ENCODE measurements at places on chromosomes 2 and 18.

DNA sequence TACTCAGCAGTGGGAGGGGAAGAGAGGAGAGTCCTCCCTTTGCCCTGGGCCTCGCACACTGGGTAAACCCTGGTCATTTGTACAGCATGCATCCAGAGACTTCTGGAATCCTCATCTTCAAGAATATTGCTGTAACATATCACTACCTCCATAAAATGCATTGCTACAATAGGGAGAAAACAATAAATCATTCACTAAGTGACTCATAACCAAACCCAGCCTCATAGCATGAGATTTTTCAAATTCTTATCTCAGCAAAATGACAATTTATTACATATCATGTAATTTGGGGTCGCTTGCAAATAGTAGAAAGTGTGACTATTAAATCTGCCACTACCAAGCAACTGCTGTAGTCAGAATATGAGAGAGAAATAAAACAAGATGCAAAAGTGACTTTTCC is 189.4 kb downstream of the ALK start:
- no peak for DNase-seq

- no peak for DNase-seq
Observed at GRCh38 chr2:46983065-46983801, 67.6 kb upstream of the MCFD2 start.

- no peak for DNase-seq
Observed at GRCh38 chr2:222566229-222566628, 89.7 kb downstream of the FARSB start.

GRCh38 chr2:181679544-181679979 is 755 bp downstream of the NEUROD1 start:
- no peak for DNase-seq

DNA sequence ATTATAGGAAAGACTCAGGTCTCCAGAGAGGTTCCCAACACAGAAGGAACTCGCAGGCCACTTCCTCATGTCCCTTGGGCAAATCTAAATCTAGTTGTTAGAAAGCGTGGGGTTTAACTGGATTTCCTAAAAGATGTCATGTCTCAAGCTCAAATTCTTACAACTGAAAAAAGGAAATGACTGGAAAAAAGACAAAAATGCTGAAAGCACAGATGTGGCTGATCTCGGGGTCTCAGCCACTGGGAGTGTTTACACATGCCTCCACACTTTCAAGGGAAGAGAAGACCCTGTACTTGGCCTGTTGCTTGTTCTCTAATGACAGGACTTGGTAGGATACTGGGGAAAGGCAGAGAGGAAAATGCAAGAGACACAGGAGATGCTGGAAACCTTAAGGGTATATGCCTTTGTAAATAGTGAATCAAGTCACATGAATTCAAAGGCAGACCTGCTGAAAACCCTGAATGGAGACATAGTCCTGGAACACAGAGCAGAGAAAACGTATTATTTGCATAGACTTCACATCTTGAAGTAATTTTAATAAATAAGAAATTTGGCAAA is 160.9 kb upstream of the MEIS1 start:
- no peak for DNase-seq

DNA sequence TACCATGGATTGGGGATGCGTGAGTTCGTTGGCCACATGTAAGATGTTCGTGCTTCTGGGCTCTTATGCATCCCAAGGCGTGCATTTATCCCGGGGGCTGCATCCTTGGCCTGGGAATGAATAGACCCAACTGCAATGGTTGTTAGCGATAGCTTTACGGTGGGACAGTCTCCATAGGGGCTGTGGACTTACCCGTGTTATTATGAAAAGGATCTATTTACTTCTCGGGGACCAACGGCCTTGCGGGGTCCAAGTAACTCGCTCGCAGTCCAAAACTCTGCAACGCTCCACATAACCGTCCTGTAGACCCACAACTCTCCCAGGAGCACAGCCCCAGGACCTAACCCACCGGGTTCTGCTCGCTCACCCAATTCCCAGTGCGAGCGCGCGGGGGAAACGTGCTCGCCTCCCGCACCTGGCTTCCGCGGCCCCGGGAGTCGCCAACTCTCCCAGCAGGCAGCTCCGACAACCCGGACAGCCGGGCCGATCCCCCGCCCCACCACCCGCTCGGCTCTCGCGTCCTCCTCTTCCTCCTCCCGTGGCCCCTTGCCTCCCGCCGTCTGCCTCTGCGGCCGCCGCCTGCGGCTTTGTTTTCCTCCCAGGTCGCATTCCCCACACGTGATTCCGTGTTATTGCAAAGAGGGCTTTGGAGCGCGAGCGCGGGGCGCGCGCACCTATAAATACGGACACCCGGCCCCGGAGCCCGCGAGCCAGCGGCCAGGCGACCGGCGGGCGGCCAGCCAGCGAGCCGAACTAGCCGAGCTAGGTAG is at the start of gene CABLES1:
Gene CABLES1 (plus strand): TSS at position 706 of the 770 bp plus-strand sequence. CDS start 278 bp downstream, outside the sequence.
- DNase-seq, result no peak

DNA sequence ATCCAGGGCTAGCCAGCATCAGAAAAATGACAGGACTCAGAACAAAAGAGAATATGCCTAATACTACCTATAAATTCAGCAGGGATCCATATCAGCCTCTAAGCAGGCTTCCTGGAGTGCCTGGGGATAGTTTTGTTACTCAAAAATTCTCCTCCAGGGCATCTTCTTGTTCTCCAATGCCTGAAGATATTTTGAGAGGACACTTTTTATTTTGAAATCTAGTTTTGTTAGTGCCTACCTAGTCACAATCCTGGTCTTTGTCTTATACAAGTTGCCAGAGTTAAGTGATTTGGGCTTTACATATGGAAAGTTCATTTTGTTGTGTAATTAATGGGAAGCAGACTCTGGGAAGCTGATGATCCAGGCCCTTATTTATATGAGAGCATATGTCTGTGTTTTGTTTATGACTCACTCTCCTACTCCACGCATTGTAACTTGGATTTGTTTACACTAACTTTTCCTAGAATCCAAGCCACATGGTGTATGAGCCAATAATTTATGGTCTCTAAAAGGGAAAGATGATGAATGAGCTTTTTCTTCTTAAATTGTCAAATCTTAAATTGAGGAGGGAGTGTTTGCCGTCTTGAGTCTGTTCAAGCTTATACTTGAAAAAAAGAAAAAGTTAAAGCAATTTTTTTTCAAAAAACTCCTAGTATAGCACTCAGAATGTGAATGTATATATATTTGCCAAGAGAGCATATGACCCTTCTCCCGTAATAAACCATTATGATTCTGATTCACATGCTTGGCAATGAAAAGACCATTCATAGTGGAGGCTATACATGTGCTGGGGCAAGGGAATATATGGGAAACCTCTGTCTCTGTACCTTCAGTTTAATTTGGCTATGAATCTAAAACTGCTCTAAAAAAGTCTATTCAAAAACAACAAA is 370.3 kb downstream of the SETBP1 start:
- no peak for DNase-seq

DNA sequence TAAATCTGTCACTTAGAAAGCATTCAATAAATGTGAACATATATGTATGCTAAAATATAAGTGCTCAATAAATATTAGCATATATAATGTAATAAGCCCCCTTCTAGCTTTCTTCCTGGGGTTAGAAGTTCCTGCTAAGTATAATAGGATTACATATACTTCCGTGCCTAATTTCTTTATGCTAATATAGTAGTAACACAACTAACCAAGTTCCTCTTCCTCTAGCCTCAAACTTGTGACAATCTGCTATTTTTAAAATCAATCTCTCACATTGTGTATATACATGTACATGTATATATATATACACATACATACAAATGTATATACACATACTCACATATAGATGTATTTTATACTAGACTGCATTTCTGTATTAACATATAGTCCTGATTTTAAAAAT is 32.2 kb downstream of the TLK1 start:
- DNase-seq, result no peak

DNA sequence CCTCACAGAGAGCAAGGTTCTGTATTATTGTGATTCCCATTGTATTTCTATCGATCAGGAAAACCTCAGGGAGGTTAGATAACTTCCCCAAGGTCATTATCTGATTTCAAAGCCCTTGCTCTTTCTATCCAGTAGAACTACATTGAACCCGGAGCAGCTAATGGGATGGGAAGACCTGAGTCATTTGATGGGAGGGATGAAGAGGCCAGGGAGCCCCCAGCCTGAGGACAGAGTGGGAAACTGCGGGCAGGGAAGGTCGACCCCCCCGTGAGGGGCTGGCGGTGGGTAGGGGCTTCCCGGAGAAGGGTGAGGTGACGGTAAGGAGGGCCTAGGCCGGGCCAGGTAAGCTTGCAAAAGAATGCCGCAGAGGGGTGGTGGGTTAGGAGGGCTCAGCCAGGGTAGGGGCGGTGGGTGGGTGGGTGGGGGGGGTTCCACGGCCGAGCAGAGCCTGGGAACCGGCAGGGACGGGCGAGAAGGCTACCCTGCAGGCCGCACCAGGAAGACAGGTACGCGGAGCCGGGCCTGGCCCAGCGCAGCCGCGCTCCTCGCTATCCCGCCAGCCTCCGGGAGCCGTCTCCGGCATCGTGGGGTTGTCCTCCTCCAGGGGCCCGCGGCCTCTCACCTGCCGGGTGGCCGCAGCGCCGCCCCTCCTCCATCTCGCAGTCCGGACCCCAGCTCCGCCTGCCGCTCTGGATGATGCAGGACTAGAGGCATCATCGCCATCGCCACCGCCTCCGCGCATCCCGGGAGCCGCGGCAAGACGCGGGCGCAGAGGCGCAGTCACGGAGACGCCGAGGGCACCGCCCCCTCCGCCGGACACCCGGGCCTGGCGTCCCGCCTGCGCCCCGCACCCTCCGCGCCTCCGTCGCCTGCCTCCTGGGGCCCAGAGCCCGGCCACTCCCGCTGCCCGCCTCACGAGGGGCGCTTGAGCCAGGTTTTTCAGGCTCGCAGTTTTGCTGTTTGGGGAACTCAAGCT is at the start of gene GPR75:
Gene GPR75 (minus strand): TSS at position 762 of the 976 bp plus-strand sequence. CDS start 5,211 bp downstream, outside the sequence.
- no peak for DNase-seq

- no peak for DNase-seq
Observed at GRCh38 chr18:47558110-47558750, 306.8 kb upstream of the SKOR2 start.

- DNase-seq, result no peak
Observed at GRCh38 chr2:37686792-37687526, 15.5 kb upstream of the CDC42EP3 start.

GRCh38 chr2:134663451-134664450 is 55.0 kb downstream of the TMEM163 start:
- no peak for DNase-seq

DNA sequence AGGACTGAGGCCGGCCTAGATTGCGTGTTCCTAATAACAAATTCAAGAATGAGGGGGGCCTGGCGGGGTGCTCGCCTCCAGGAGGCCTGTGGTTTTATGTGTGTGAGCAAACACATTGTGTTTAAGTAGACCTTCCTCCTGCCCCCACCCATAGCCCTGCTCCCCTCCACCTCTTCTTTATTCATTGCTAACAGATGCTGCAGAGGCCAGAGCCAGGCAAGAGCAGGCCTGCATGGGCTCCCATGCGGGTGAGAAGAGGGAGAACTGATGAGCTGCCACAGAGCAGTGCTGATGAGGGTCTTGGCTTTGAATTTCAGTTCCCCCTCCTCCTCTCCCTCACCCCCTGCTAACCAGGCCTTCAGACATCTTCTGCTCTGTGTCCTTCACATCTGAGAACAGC is 154.6 kb downstream of the OSR1 start:
- no peak for DNase-seq

DNA sequence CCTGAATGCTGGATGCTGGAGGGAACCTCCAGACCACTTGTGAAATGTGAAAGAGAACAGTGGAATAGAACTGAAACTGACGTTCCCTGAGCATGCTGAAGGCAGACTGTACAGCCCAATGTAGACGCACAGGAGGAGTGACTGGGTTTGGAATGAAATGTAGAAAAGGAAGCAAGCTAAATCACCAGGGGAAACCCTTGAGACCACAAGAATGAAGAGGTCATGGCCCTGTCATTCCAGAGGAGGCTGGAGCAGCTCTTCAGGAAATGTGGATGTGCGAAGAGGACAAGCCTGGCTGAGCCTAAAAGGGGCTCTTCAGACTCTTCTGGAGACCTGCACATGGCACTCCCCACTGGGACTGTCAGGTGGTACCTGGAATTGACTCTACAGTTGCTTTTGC is 118.5 kb upstream of the ALPP start:
- no peak for DNase-seq

- no peak for DNase-seq
Observed at GRCh38 chr2:190811811-190812210, 68.8 kb upstream of the GLS start.

DNA sequence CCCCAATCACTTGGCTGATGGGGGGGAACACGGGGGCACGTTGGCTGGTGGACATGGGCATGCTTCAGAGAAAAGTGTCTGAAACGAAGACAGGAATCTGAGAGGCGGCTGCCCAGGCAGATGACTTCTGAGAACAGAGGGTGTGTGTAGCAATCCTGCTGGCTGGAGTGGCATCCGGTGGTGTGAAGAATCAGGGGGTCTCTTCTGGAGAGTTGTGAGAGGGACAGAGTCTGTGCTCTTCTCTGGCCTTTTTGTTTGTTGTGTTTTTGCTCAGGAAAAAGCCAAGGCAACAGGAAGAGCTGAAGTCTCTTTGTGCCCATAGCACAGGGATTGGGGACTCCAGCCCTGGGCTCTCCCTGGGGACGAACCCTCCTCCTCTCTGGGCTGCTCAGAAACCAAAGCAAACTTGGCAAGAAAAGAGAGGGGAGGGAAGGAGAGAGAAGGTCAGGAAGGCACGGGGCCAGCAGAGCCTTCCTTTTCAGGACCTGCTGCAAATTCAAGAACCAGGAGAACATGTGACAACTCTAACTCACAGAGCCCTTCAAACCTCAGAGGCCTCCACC is 97.0 kb upstream of the SMAD2 start:
- no peak for DNase-seq

- DNase-seq, result no peak
Observed at GRCh38 chr2:205270689-205271088, 411.6 kb upstream of the NRP2 start.

DNA sequence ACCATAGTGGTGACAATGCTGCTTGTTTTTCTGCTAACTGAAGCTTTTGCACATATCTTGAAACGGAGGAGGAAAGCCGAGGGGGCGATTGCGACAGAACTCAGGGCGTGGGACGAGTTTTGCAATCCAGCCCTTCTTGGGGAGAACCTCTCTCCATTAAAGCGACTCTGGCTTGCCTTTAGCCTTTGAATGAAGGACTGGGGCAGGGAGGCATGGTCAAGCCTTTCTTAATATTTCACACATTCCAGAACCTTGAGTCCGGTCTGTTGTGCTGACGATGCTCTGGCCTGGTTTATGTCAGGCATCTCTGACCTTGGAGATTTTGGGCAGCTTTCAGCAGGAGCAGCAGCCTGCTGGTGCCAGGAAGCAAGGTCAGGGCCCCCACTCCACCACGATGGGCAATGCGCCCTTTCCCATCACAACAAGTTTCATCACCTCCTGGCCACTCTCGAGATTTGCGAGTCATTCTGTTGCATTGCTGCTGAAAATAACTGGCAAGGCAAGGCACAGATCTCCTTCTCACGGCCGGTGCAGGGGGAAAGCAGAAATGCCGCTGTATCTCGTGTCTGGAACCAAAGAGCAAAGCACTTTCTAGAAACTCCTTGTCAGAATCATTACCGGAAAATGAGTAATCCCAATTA is 10.8 kb downstream of the EMILIN2 start:
- DNase-seq, result no peak

Data from cortex of kidney (tissue), 1 donor.